ENCODE measurements at places on chromosomes 5 and 9.

GRCh38 chr5:155631116-155631515 is 617.6 kb downstream of the KIF4B start:
- peak; percentile 8 for DNase-seq

GRCh38 chr5:7364226-7364875 is 31.6 kb upstream of the ADCY2 start:
- DNase-seq: no peak

DNA sequence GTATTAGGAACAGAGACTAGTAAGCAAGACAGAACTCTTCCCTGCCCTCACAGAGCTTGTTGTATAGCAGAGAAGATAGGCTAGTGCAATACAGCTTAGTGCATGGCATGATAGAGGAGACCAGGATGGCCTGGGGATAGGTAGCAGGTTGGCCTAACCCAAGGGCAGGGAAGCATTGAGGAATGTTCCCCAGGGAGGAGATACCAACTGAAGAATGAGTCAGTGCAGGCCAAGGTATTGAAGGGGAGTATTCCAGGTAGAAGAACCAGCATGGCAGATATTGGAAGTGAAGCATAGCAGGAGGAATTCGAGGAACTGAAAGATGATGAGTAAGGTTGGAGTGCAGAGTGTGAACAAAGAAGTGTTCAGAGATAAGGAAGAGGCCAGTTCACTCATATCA is 138.6 kb upstream of the DHFR start:
- DNase-seq: no peak

DNA sequence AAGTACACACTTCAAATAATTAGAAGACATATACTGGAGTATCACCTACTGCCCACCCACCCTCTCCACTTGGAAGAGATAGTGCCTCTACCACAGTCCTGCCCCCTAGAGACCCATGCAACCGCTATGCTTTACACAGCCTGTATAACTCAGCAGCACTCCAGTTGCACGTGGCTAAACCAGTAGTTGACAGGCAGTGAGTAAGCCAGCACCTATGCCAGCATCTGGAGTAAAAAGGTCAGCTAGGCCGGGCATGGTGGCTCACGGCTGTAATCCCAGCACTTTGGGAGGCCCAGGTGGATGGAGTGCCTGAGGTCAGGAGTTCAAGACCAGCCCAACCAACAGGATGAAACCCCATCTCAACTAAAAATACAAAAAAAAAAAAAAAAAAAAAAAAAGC is 356.4 kb downstream of the NR2F1-AS1 start:
- DNase-seq: no peak

- no peak for DNase-seq
Measured at GRCh38 chr5:77853353-77853907, 77.3 kb upstream of the TBCA start.

DNA sequence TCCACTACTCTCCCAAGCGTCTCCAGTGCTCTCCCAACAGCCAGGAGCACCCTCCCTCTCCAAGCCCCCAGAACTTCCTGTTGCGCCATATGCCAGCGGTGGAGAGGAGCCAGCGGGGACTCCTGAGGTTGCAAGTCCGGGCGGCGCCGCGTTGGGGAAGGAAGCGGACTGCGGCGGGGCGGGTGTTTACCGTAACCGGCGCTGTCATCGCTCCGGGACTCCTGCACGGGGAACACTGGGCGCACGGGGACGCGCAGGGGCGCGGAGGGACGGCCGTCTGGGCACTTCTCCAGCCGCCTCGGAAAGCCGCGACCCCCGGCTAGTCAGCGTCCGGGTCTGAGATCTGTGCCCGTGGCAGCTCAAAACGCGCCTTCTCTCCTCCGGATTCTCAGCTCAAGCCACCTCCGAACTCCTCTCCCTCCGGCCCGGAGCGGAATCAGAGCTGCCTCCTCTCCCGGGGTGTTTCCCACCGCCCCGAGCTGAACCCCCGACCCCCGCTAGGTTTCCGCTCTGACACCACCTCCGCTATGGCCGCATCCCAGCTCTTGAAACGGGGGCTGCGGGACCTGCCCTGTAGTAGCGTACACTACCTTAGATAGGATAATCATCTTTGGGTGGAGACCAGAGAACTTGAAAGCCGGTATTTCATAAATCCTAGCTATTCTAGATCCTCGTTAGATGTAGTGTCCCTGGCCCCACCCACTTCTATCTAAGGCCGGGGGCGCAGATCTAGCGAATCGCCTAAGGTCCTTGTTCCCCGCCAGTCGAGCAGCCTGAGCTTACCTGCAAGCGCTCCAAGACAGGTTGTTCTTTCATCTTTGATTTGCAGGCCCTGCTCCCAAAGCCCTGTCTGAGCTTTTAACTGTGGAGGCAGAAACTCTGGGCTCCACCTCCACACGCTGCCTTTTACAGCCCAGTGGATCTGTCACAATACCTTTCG is at the start of gene TRPM6:
TRPM6 (minus strand) TSS at position 881 of the 940 bp plus-strand sequence; CDS start at position 816, 65 bp downstream.
- no peak for DNase-seq
